SJCRH30 (cell line): ENCODE measurements at places on chromosomes 6 and 20. TPM values are rescaled to one million over a fixed set of nuclear protein-coding genes. Genes with fewer than 3 reads are reported as not detected.

The SLC29A1 gene
- 102 and 109 TPM in 2 replicates for total RNA-seq

The PRL gene
- total RNA-seq, result 1.1 and 2.1 TPM in 2 replicates

The TTLL9 gene
- total RNA-seq, result 0.05 TPM in 1 of 2 replicates, not detected in the other

The ARHGAP40 gene
- total RNA-seq, result not detected in 2 replicates

The TAF11 gene
- total RNA-seq, result 50.6 and 54.0 TPM in 2 replicates

The ADNP gene
- total RNA-seq, result 43.5 and 47.5 TPM in 2 replicates

The PRR18 gene
- total RNA-seq, result 0.33 and 0.47 TPM in 2 replicates

The RIMS4 gene
- total RNA-seq, result not detected in 2 replicates

The ZNF311 gene
- not detected in 2 replicates for total RNA-seq

The SCRT2 gene
- not detected in 2 replicates for total RNA-seq

The SALL4 gene
- not detected in 2 replicates for total RNA-seq

The GGTLC1 gene
- total RNA-seq, result not detected in 2 replicates

The OLIG3 gene
- not detected in 2 replicates for total RNA-seq

The FAM217B gene
- total RNA-seq, result 24.2 and 24.7 TPM in 2 replicates

The C4B gene
- 1.2 and 1.8 TPM in 2 replicates for total RNA-seq

The TMEM74B gene
- total RNA-seq, result not detected in 2 replicates

The E2F1 gene
- total RNA-seq, result 103 and 112 TPM in 2 replicates

The CRISP2 gene
- not detected in 2 replicates for total RNA-seq

The GRIK2 gene
- 0.22 and 0.35 TPM in 2 replicates for total RNA-seq

The OVOL2 gene
- total RNA-seq, result not detected in 2 replicates

The LY6G6F gene
- total RNA-seq, result not detected in 2 replicates

The SNAP25 gene
- total RNA-seq, result not detected in 2 replicates

The RNF8 gene
- total RNA-seq, result 35.8 and 36.1 TPM in 2 replicates

The TGM6 gene
- total RNA-seq, result not detected in 2 replicates

The CCN2 gene
- 2.3 TPM in 2 replicates for total RNA-seq

The WFDC6 gene
- total RNA-seq, result not detected in 2 replicates

The FOXS1 gene
- 55.5 and 69.0 TPM in 2 replicates for total RNA-seq

The DLK2 gene
- 5.4 and 5.8 TPM in 2 replicates for total RNA-seq

The APCDD1L gene
- 0.05 TPM in 1 of 2 replicates, not detected in the other for total RNA-seq

The CENPW gene
- 40.2 and 46.0 TPM in 2 replicates for total RNA-seq

The ARMH2 gene
- total RNA-seq, result not detected in 2 replicates

The LGSN gene
- total RNA-seq, result not detected in 2 replicates

The SUMO4 gene
- total RNA-seq, result 1.1 and 1.5 TPM in 2 replicates

The LHFPL5 gene
- 0.08 and 0.10 TPM in 2 replicates for total RNA-seq

The JAG1 gene
- 8.8 TPM in 2 replicates for total RNA-seq

The SULF2 gene
- 122 and 127 TPM in 2 replicates for total RNA-seq

The FLRT3 gene
- total RNA-seq, result 5.3 and 6.5 TPM in 2 replicates

The STX16 gene
- total RNA-seq, result 28.4 and 38.0 TPM in 2 replicates

The GJA10 gene
- total RNA-seq, result not detected in 2 replicates

The GCNT2 gene
- 0.14 and 0.28 TPM in 2 replicates for total RNA-seq

The SLC22A2 gene
- 0.02 TPM in 1 of 2 replicates, not detected in the other for total RNA-seq

The ADISSP gene
- total RNA-seq, result 44.9 and 51.3 TPM in 2 replicates

The HDGFL1 gene
- total RNA-seq, result not detected in 2 replicates

The CLDN20 gene
- total RNA-seq, result not detected in 2 replicates

The TCP11 gene
- not detected in 2 replicates for total RNA-seq

The WDR27 gene
- 26.2 and 38.1 TPM in 2 replicates for total RNA-seq

The GSTA1 gene
- not detected in 2 replicates for total RNA-seq

The BTN1A1 gene
- total RNA-seq, result 0.04 TPM in 1 of 2 replicates, not detected in the other

The SAMD3 gene
- not detected in 2 replicates for total RNA-seq
